ENCODE measurements at places on chromosomes 5 and 9. TPM values are rescaled to one million over a fixed set of nuclear protein-coding genes. Genes with fewer than 3 reads are reported as not detected.

The ANKRD31 gene
- 0.01 TPM for polyA plus RNA-seq

The F2R gene
- 2.3 TPM for polyA plus RNA-seq

The RGS7BP gene
- 0.12 TPM for polyA plus RNA-seq

The SLC45A2 gene
- polyA plus RNA-seq = 0.08 TPM

The TEX53 gene
- polyA plus RNA-seq = not detected

The PLPPR1 gene
- polyA plus RNA-seq = 0.03 TPM

The NUDT12 gene
- 5.0 TPM for polyA plus RNA-seq

The LCN15 gene
- 0.14 TPM for polyA plus RNA-seq

The SLC23A1 gene
- not detected for polyA plus RNA-seq

The HTR1A gene
- not detected for polyA plus RNA-seq

The MRPS30 gene
- polyA plus RNA-seq = 41.4 TPM

The SGCD gene
- polyA plus RNA-seq = 33.2 TPM

The FIBCD1 gene
- not detected for polyA plus RNA-seq

The IL31RA gene
- polyA plus RNA-seq = 0.04 TPM

The CORO2A gene
- polyA plus RNA-seq = 0.11 TPM

The SPINK6 gene
- polyA plus RNA-seq = not detected

The LTC4S gene
- polyA plus RNA-seq = 2.2 TPM

The FOCAD gene
- polyA plus RNA-seq = 5.8 TPM

The IFNA13 gene
- not detected for polyA plus RNA-seq

The MARCHF3 gene
- polyA plus RNA-seq = 6.0 TPM

The CCDC192 gene
- polyA plus RNA-seq = 0.12 TPM

The CDK9 gene
- polyA plus RNA-seq = 31.5 TPM

The TICAM2 gene
- polyA plus RNA-seq = 1.3 TPM

The NR5A1 gene
- 0.04 TPM for polyA plus RNA-seq
